ENCODE measurements at places on chromosomes 3 and 15.

GRCh38 chr3:42024591-42025351, 62.9 kb upstream of the ULK4 start:
- peak; percentile 14 for DNase-seq

DNA sequence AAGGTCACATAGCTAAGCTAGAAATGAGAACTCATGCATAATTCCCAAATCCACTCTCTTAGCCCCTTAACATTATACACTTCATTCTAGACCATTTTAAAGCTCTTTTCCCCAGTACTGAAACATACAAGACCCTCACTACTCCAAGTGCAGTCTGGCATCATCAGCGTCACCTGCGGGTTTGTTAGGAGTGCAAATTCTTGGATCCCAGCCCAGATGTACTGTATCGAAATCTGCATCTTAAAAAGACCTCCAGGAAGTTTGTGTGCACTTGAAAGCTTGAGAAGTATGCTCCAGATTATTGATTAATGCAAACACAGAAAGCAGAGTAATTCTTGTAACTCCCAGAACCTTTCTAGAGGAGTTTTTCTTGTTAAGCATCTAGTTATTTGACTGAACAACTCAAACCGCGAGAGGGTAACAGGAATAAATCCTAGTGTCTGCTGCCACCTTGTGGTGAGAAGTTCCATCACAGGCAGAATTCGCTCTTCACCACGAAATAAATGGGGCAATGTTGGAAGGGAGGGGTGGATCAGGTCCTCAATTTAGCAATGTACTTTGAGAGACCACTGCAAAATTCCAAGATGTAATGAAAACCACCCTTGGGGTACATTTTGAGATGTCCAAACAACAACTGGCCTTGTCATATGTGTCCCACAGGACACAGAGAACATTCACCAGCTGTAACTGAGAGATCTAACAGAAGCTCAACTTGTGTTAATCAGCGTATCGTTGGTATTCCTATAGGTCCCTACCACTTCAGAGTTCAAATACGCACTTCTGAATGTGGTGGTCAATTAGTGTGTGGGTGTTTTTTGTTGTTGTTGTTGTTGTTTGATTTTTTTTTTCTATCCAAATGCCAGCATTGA, 583 bp upstream of the C3orf49 start:
- peak; percentile 55 for DNase-seq

DNA sequence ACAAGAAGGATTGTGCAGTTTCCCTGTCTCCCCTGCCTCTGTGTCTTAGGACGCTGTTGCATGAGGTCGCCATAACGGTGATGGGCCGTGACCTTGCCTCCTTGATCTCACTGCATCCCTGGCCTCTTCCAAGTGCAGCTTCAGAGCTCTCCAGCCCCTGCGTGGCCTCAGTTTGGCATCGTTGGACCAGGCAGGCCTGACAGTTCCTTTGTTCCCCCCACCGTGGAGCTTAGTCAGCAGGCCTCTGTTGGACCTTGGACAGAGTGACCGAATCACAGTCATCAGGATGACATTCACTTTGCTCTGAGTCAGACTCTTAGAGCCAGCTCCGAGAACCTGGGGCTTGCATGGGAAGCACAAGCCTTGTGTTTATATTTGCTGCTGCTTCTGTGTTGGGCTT, 139.4 kb downstream of the OPA1 start:
- DNase-seq, result peak; percentile 85

DNA sequence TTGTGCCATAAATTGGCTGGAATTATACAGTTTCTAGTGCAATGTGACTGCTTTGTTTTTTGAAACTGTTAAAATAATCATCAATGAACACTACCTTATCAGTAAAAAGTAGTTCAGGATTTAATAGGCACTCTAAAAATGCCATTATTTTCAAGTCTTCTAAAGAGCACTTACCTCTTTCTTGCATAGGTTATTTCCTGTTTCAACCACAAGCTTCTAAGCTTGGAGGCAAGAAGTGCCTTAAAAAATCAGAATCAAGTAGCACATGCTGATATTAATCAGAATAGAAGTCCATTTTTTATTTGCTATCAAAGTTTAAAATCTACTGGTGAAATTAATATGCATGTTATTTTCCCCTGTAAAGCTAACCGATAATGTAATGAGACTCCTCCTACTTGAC, 991.6 kb downstream of the CADM2 start:
- no peak for DNase-seq

- no peak for DNase-seq
Observed at GRCh38 chr15:26516102-26516980, 256.5 kb downstream of the GABRB3 start.

- DNase-seq, result no peak
Observed at GRCh38 chr3:52451237-52452083, 2.4 kb downstream of the TNNC1 start.

GRCh38 chr3:4297486-4297885, 5.7 kb upstream of the SETMAR start:
- DNase-seq, result no peak

GRCh38 chr15:57751177-57751800, 44.8 kb downstream of the POLR2M start:
- peak; percentile 50 for DNase-seq

- DNase-seq, result no peak
Observed at GRCh38 chr3:120147072-120147871, 53.0 kb upstream of the GSK3B start.

DNA sequence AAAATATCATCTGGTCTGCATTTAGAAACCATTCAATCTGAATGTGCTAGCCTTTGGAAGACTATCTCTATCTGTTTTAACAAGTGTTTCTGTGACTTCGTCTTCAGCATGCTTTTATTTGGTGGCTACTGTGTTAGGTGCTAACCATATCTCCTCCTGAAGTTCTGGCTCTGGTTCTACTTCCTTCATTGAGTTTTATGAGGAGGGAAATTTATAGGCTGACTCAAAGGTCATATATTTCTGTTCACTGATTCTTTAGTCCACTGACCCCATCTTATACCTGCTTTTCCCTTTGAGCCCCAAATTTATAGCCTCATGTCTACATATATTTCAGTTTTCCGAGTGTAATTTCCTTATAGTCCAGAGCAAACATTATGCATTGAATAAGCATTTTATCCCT, 295.0 kb upstream of the RASGRP1 start:
- DNase-seq, result no peak

GRCh38 chr15:99016680-99017321, 9.2 kb upstream of the PGPEP1L start:
- peak; percentile 88 for DNase-seq

DNA sequence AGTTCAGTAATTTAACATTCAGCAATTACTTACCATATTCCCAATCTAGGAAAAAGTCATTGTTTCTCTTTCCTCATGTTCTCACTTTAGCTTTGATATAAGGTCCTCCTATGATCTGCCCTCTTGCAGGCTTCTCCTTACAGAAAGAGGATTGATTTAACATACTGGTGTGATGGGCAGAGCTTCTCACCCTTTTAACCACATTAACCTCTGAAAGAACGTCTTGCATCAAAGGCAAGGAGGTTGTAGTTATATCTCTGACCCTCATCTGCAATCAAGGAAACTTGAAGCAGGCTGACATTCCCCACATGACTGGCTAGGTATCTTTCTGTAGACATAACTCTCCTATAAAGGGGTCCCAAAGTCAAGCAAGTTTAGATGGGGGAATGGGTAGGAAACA, 39.5 kb downstream of the BTLA start:
- no peak for DNase-seq

DNA sequence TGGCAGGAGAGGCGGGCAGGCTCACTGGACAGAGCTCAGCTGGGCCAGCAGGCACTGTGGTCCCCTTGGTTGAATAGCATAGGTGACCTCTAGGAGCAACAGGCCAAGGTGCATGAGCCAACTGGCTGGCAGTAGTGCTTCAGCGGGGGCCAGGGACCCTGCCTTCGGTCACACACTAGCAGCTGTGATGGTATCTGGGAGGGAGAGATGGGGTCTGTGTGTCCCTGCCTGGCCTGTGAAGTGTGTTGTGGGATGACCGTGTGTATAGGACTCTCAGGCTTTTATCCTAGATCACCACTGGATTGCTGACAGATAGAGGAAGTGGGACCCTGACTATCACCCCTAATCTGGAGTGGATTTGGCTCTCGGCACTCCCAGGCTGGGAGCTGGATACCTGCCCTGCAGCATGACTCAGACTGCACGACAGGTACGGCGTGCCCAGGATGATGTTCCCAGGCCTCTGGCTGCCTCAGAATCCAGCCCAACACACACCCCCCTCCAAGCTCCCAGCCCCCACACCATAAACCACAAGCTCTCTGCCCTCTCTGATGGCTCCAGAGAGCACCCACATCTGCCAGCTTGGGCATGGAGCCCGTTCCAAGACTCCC, 7.8 kb downstream of the RPS17 start:
- no peak for DNase-seq

DNA sequence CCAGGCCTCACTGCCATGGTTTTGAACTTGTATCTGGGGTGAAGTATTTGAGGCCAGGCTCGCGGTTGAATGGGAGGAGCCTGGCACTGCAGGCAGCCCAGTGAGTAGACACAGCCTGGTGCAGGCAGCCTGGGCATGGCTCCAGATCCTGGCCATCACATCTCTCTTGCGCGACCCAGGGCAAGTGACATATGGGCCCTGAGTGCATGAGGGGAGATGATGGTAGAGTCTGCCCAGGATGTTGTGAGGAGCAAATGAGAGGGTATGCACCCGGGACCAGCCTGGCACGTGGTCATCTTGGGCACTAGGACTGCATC, 103.5 kb downstream of the TBC1D2B start:
- peak; percentile 45 for DNase-seq

DNA sequence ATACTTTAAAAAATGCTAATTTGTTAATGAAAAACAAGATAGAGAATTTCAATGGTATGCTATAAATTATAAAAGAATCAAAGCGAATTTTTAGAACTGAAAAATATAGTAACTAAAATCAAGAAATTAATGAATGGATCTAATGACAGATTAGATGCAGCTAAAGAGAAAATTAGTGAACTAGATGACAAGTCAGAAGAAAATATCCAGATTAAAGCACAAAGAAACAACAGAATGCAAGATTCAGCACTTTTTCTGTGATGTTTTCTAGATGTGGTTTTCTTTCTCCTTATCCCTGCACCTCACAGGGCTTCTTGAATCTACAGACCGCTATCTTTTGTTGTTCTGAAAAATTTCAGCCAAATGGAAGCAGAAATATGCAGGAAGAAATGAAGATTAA, 54.4 kb downstream of the INO80 start:
- DNase-seq, result no peak

DNA sequence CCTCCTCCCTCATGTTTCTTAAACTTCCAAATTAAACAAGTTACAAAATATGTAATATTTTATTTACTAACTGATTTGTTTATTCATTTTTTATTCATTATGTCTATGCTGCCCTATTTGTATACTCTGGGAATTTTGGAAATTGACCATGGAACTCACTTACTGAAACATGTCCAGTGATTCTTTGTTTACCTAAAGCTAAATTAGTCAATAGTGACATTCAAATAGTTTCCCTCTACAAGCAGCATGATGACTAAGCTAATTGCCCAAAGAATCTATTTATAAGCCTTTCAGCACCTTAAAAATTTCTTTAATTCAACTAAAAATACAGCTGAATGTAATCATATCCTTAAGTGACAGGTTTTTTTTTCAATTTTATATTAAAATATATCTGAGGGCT, 437.7 kb downstream of the SI start:
- peak; percentile 7 for DNase-seq

- peak; percentile 5 for DNase-seq
Observed at GRCh38 chr3:130411320-130411719, 65.8 kb downstream of the COL6A5 start.

GRCh38 chr3:105907777-105908176, 39.0 kb upstream of the CBLB start:
- DNase-seq, result peak; percentile 5

DNA sequence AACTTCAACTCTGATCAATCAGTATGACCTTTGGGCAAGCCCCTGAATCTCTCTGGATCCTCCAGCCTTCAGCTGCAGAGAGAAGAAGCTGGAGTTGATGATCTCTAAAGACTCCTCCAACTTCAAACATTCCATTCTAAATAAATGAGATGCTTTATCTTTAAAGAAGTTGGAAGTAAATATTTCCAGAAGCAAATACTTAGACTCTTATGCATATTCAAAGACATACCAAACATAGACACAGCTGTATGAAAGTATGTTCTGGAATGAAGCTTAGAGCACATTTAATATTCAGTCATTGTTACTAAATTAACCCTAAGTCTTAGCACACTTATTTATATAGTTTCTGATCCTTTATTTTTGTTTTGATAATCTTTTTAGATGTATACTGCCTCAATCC, 77.6 kb upstream of the ACP3 start:
- no peak for DNase-seq

DNA sequence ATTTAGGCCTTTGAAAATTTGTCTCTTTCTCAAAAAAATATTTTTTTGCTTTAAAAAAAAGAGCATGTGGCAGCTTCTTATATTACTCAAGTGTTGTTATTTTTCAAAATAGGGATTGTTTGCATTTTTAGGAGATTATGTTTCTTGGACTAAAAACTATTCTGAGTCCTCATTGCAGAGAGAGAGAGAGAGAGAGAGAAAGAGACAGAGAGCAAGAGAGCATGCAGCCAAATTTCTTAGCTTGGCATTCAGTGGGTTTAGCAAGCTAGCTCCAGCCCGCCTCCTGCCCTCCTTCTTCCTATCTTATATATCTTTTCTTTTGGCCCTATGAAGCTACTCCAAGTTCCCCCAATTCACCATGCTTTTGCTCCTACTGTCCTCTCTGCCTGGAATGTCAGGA, 55.7 kb downstream of the CEMIP start:
- no peak for DNase-seq
